ENCODE measurements at places on chromosomes 16 and 17. TPM values are rescaled to one million over a fixed set of nuclear protein-coding genes. Genes with fewer than 3 reads are reported as not detected.

Gene IL32
- total RNA-seq = 181 TPM

Gene SMIM22
- 36.5 TPM for total RNA-seq

Gene PYY
- total RNA-seq = not detected

DNA sequence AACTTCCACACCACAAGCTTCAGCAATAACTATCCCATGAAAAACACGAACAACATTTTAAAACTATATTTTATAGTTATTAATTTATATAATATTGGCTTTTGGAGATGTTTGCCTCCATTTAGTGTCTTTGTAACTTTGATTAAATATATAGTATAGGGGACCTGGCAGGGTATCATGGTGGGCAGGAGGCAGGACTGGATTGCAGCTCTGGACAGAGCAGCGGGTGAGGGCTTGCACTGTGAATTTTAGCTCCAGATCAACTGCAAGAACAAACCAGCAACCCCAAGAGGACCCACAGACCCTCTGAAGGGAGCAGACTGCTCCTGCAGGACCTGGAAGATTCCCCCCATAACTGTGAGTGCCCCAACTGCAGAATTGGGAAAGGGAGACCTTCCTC, 777.9 kb downstream of the KCNJ2 start:
- DNase-seq = no peak

DNA sequence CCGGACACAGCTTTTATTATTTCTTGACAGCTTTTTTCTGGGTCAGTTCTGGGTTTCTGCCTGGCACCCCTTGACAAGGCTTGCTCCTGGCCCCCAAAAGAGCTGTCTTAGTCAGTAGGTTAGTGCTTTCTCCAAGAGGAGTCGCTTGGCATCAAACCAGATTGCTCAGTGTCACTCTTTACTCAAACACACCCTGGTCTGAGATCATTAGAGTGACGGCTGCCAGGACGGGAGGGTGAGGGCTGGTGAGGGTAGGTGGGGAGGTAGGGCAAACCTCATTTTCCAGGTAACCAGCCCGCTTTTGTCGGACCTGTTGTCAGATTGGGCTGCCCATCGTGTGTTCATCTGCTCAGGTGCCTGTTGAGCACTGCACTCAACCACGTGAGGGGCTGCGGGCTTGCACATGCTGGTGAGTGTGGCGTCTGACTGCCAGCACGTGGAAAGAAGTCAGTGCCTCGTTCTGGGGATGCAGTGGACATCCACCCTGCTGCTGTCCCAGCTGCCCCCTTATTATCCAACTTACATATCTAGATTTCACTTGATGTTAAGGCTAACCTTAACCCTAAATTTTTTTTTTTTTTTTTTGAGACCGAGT, 12.4 kb downstream of the TMEM94 start:
- no peak for DNase-seq

GRCh38 chr17:66392783-66393437, 90.5 kb downstream of the PRKCA start:
- DNase-seq = no peak

- no peak for DNase-seq
Observed at GRCh38 chr17:59652119-59652518, 32.4 kb downstream of the CLTC start.

DNA sequence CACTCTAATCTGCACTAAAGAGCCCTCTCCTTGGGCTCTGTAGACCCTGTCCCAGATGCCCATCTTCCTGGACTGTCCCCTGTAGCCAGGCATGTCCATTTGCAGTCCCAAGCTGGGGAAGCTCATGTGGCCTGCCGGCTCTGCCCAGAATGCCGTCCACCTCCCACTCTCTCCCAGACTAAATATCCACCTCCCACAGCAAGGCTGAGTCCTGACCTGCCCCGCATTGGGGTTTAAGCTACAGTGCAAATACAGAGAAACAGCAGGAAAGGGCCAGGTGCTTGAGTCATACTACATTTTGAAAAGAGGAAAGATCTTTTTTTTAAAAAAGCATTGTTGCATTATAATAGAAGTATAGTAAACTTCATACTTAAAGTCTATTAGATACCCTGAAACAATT, 3.0 kb downstream of the ST6GALNAC2 start:
- DNase-seq = no peak

GRCh38 chr16:86643671-86644070, 65.3 kb downstream of the FOXL1 start:
- no peak for DNase-seq

DNA sequence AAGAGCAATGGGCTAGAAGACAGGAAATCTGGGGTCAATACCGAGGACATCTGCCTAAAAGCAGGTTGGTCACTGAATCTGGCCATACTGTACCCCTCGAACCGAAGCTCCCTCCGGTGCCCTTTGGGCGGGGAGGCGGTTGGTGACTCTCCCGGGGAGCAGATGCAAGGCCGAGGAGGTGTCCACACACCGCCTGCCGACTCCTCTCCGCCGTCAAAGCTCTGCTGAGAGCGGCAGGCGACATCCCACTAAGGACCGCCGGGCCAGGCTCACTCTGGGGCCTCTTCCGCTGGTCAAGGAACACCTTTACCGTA, 458 bp downstream of the ZNF200 start:
- no peak for DNase-seq

DNA sequence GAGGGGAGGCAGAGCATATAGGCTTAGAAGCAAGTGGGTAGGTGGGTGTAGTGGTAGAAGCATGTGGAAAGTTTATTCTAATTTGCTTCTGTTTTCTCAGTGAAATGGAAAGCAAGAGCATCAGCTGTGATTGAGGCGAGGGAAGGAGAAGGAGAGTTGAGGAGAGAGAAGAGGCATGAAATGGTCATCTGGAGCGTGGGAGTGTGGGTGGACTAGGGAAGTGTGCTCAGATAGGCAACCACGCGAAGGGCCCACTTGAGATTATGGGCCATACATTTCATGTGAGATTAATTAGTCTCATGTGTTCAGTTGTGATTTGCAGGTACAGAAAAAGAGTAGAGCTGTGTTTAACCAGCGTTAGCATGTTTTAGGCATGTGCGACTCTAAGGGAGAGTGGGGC, 20.8 kb upstream of the CDC6 start:
- no peak for DNase-seq

DNA sequence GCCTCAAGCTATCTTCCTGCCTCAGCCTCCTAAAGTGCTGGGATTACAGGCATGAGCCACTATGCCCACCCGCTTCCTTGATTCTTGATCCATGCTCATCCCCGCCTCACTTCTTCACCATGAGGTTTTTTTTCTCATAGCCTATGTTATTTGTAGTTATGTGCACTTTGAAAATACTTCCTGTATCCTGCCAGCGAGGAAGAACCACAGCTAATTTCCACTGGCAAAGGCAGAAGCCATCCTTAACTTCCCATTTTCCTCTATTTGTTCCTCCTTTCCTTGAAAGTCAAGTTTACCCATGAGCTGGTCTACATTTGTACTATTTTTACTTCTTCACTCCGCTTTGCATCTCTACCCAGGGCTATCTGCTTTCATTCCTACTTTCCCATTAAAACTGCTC, 189.7 kb upstream of the ZFHX3 start:
- DNase-seq = no peak
